ENCODE measurements at places on chromosomes 2 and 18.
A peak's percentile ranks its signal among the peaks of the same experiment; 100 is the strongest.

- DNase-seq = no peak
These were observed 23.5 kb downstream of the STEAP3 start for GRCh38 chr2:119246884-119247843.

GRCh38 chr2:106280722-106281446, 86.8 kb upstream of the UXS1 start:
- DNase-seq = peak; percentile 26

DNA sequence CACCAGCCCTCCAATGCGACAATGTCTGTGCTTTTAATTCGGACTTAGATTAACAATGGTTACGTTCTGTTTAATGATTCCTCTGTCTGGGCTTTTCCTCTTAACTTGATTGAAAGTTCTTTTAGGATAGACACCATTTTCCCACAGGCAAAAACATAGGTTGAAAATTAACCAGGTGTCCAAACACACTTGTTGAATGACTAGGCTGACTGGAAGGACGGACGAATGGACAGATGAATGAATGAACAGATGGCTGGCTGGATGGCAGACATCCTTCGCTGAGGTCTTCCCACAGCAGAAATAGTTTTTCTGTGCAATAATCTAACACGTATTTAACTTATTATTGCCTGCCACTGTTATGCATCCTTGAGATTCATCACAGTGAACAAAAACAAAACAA, 298.8 kb downstream of the SRBD1 start:
- no peak for DNase-seq

- DNase-seq = no peak
These were observed 11.7 kb downstream of the CNDP1 start for GRCh38 chr18:74546007-74546406.

GRCh38 chr2:67232936-67233335, 164.2 kb upstream of the ETAA1 start:
- DNase-seq = no peak

DNA sequence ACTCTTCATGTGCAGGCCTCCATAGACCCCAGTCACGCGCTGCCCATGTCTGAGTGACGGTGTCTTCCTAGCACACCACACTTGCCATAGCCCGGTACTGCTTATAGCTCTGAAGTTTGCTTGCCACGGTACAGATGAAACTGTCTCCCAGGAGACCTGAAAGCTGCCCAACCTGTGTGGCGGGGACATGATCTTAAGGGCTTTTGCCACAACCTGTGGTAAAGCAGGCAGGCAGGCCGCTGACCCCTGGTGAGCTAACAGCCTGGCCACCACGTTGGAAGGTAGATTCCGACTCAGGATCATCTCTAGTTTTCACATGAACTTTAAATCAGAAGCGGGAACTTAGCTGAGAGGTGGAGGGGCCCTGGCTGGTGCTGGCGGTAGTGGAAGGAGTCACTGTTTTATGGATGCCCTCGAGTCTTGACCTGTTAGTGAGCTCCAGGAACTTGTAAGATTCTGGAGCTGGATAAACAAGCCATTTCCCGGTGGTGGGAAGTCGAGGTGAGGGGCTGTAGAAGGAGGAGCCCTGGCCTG, 153.3 kb downstream of the ZNF236 start:
- DNase-seq = peak; percentile 43

GRCh38 chr2:211724933-211725332, 813.7 kb downstream of the ERBB4 start:
- DNase-seq = no peak

DNA sequence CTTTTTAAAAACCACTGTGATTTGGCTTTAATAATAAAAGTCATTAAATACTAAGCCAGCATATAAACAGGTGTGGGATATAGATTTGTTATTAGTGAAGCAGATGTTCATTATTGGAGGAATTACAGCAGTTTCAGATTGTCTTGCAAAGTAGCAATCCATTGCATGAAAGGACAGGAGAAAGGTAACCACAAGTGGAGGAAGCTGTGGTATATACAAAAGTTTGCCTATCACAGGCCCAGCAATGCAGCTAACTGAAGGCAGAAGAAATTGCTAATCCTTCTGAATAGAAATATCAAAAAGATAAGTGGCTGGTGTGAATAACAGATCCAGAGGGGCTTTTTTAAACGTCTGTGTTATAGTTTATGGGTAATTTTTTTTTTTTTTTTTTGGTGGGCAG, 199.4 kb downstream of the ZNF385B start:
- no peak for DNase-seq

DNA sequence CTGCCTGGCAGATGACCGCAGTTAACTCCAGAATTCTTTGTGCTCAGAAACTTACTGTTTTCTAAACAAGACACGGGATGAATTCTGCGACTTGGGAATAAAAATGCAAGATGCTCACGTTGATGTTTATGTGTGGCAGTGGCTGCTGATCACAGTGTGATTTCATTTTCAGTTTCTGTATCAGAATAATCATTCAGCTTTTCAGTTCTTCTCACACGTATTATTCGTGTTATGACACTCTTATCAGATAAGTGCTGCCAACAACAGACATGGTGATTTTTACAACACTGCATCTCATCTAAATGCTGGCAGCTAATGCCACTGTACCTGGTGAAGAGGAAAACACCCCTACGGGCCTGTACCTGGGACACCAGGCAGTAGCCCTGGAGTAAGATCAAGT, 272.9 kb upstream of the REV1 start:
- DNase-seq = no peak

DNA sequence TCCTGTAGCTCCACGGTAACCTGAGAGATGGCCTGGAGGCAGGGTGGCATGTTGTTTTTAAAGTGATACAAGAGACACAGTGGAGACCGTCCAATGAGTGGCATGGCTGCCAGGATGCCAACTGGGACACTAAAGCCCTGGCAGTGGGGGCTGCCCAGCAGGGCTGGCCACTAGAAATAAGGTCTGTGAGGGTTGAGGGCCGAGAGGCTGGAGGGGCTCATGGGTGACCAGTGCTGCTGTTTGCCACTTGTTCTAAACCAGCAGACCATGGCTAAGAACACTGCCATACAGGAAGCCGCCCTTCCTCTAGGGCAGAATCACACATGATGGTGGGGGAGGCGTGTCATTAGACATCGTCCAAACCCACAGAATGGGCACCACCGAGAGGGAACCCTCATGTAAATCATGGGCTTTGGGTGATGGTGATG, 71.9 kb downstream of the ALPK2 start:
- DNase-seq = no peak

- no peak for DNase-seq
These were observed 70.9 kb downstream of the MTCL1 start for GRCh38 chr18:8776013-8776943.

DNA sequence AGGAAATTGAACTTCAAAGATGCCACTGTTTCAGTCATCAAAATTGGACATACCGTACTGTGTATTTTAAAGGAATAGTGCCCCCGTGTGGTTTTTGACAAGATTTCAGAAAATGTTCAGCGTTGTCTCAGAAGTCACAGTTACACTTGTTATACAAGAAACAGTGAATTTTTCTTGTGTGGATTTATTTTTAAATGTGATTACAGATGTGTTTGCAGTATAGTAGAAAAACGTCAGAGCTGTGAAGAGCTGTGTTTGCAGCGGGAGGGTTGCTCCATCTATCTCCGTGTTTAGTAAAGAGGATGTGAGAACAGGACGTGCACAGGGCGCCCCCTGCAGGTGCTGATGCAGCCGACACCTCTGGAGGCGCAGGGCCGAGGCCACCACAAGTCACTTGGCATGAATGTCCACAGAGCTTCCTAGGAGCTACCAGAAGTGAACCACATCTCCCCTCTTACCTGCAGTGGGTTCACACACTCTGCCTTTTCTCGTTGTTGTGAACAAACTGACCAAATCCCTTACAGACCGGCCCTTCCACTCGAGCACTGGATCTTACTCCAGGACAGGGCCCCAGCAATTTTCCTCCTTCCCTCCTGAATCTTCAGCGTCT, 73.1 kb downstream of the CACNB4 start:
- DNase-seq = peak; percentile 76

- DNase-seq = no peak
These were observed 242.9 kb downstream of the LDLRAD4 start for GRCh38 chr18:13461469-13461868.

DNA sequence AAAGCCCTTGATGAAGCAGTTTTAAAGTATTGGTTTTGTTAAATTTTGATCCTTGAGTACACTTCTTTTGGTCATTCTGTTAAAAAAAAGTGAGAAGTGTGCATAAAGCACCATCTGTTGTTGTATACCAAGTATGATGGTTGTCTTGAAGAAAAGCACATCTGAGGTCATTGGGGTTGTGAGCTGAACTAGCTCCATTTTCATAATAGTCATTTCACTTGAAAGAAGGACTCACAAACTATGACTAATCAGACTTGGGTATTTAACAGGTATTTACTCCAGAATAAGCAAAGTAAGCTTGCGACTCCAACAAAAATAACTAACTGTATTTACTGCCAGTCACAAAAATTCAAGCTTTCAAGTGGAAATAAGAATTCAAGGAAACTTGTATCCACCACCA, 35.1 kb downstream of the CHN1 start:
- DNase-seq = no peak

- peak; percentile 19 for DNase-seq
These were observed 48.9 kb downstream of the PSMD14 start for GRCh38 chr2:161357097-161357496.

- DNase-seq = no peak
These were observed 6.5 kb downstream of the NAGK start for GRCh38 chr2:71074893-71075395.

DNA sequence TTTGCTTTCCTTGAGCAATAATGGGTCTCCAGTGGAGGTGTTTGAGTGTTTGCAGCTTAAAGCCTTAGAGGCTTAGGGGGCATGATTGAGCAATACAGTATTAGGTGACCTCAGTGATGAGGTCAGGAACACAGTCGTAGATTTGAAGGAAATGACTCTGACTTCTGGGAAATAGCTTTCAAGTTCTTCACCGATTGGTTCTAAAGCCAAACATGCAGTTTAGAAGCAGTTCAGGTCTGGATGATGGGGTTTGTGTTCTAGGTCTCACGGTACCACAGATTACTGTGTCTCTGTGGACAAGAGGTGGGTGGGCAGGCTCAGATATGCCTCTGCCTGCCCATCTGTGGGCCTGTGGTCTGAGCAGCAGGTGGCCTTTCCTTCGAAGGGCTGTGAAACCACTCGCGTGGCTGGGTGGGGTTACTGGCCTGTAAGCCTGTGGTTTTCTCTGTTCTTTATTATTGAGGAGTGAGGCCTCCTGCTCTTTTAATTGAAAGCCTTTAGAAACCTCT, 7.8 kb downstream of the MTHFD2 start:
- no peak for DNase-seq

DNA sequence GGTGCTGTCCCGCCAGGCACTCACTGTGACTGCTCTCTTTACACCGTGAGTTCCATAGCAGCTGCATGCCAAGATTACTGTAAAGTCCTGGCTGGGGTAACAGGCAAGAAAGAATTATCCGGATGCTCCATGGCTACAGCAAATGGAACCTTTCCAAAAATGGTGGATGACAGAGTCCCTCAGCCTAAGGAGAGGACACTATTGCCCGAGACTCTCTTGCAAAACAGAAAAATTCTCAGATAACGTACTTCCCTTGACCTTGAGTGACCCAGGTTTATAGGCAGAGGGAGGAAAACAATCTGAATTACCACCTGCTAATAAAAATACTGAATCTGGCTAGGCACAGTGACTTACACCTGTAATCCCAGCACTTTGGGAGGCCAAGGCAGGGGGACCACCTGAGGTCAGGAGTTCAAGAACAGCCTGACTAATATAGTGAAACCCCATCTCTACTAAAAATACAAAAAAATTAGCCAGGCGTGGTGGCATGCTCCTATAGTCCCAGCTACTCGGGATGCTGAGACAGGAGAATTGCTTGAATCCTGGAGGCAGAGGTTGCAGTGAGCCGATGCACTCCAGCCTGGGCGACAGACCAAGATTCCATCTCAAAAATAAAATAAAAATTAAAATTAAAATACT, 4.5 kb downstream of the CYS1 start:
- DNase-seq = no peak

DNA sequence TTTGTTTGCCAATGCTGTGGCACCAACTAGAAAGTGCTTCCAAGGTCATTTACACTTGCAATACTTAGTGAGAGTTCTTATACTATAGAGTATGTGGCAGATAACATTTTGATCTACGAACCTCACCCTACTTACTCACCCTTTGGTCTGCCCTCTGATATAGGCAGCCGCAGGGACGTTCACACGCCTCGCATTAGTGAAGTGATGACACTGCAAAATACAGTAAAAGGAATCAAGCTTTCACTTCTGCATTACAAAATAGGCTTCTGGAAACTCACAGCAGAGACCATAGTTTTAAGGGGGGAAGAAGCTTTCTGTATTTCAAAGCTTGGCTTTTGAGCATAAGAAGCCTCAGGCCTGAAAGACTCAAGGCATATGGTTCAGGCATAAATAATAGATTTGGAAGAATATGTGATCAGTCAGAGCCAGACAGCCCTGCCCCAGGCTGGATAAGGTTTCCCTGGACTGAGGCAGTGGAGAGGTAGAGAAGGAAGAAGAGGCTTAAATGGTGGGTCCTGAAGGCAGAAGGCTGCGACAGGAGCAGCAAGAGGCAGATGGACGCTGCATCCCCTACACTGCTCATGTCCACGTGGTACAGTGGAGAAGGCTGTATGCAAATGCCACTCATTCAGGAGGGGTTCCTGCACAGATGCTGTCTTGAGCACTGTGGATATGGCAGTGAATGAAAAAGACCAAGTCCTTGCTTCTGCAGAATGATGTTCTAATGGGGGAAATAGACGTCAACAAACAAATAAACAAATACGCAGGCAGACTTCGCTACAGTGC, 63.1 kb downstream of the FECH start:
- no peak for DNase-seq

GRCh38 chr18:3262234-3263131, 550 bp downstream of the MYL12B start:
- no peak for DNase-seq

GRCh38 chr2:107553539-107553938, 273.2 kb upstream of the RGPD4 start:
- DNase-seq = no peak

- no peak for DNase-seq
These were observed 9.1 kb downstream of the SP9 start for GRCh38 chr2:174343623-174344455.

- no peak for DNase-seq
These were observed 77.8 kb downstream of the MALT1 start for GRCh38 chr18:58748899-58749595.

- DNase-seq = no peak
These were observed 137.1 kb upstream of the TACR1 start for GRCh38 chr2:75336451-75336850.
